ENCODE measurements at places on chromosomes 16 and 17. TPM values are rescaled to one million over a fixed set of nuclear protein-coding genes. Genes with fewer than 3 reads are reported as not detected.
A peak's percentile ranks its signal among the peaks of the same experiment; 100 is the strongest.

GRCh38 chr17:48074322-48075081 lies 26.3 kb downstream of the NFE2L1 start:
- no peak overlapping the region for H3K4me3 ChIP-seq
- H3K27ac ChIP-seq = no peak overlapping the region
- peak; percentile 70 for DNase-seq
- H3K36me3 ChIP-seq = peaks cover 72% of the 10 kb centered on the region
- no peaks in the 10 kb centered on the region for H3K27me3 ChIP-seq

The TMIGD1 gene
- total RNA-seq = not detected

DNA sequence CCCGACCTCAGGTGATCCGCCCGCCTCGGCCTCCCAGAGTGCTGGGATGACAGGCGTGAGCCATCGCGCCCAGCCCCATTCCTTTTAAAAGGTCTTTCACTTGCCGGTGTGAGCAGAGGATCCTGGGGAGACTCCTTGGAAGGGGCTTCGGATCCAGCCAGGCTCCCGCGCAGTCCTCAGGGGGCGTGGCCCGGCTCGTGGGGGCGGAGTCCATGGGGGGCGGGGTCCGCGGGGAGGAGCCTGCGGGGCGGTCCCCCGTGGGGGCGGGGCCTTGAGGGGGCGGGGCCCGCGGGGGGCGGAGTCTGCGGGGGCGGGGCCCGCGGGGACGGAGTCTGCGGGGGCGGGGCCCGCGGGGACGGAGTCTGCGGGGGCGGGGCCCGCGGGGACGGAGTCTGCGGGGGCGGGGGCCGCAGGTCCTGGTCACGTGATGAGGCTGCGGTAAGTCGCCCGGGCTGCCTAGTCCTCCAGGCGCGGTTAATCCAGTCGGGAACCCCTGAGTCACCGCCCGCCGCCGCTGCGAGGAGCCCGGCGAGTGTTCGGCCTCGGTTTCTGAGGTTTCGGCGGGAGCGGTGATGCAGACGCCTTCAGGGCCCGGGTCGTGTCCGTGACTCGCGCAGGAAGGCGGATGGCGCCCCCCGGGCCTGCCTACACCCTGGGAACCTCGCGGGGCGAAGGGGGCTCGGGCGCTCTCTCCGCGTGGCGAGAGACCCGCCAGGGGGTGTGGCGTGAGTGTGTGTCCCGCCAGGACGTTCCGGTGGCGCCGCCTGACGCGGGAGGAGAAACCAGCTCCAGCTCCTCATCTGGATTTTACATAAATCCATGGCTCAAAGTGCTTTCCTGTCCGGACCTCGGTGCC lies 23.6 kb upstream of the ABR start:
- no peaks in the 10 kb centered on the region for H3K27me3 ChIP-seq
- no peak overlapping the region for H3K27ac ChIP-seq
- no peaks in the 10 kb centered on the region for H3K4me1 ChIP-seq

The CDH1 gene
- total RNA-seq = 237 TPM

The KRTAP4-6 gene
- total RNA-seq = not detected

All from H9 (cell line).